ENCODE measurements at places on chromosomes 7 and 10.

- no peak for DNase-seq
These were observed 26.8 kb downstream of the PROSER2 start for GRCh38 chr10:11849911-11850310.

GRCh38 chr10:77641788-77642397, 4.3 kb upstream of the KCNMA1 start:
- peak; percentile 56 for DNase-seq

DNA sequence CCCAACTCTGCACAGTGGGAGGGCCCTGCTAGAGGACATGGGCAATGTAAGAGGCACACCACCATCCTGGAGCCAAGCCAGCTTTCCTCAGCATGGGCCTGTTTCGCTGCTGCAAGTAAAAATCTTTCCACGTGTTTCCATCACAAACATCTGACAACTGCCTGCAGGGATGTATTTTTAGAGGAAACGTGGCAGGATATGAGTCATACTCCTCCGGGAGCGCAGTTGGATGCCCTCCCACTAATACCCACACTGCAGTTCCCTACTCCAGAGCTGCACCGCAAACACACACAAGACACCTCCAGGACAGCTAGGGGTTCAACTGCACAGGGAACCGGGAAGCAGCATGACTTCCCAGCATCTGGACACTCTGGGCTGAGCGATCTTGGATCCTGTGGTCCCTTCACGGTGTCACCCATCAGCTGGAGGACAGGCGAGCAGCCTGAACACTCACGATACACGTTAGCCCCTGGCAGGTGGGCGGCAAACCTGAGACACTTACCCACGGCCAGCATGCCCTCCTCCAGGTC, 26.1 kb downstream of the PLAC9 start:
- no peak for DNase-seq

DNA sequence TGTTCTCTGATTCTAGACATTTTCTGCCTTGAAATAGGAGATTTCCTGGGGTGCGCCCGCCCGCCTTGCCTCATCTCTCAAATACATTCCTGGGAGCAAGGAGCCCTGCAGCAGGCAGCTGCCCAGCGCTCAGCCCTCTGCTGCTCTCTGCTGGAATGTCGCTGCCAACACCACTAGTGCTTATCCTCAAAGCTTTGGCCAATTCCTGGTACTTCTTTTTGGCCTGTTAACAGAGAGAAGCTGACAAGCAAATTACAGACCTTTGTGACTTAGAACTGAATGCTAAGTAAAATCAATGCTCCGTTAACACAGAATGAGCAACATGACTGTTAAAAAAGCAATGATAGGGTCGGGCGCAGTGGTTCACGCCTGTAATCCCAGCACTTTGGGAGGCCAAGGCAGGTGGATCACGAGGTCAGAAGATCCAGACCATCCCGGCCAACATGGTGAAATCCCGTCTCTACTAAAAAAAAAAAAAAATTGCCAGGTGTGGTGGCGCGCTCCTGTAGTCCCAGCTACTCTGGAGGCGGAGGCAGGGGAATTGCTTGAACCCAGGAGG, 41.9 kb upstream of the SYPL1 start:
- DNase-seq, result peak; percentile 73

- no peak for DNase-seq
These were observed 7.5 kb downstream of the SNX13 start for GRCh38 chr7:17932770-17933169.

DNA sequence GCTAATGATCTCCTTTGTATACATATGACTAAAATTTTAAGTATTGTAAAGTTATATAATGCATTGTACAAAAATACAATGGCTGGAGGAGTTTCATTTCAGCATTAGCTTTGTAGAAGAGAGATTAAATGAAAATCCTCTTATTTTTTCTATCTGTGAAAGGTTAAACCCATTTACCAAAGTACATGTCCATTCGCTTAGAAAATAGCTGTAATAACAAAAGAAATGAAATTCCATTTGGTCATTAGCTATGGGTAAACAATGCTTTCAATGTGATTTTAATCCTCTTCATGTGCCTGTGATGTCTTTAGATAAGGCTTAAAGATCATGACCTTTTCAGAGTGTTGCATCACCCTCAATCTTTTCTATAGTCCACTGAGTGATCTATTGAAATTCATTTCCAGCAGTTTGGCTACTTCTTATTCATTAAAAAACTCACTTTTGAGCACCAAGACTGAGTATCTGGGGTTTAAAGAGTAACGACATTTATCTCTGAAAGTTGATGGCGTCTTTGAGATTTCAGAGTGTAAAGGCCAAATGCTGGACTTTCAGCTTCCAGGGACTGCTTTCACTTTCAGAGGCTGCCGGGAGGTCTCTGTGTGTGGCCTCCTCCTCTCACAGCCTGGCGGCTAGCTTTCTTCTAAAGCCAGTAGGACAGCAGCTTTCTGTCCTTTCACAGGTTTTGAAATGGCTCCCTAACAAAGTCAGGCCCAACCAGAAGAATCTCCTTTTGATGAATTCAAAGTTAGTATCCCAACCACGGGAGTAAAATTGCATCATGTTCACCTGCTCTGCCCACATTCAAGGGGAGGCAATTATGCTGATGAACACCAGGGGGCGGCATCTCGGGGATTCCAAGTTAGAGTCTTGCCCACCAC, 701.4 kb upstream of the COBL start:
- DNase-seq, result no peak

DNA sequence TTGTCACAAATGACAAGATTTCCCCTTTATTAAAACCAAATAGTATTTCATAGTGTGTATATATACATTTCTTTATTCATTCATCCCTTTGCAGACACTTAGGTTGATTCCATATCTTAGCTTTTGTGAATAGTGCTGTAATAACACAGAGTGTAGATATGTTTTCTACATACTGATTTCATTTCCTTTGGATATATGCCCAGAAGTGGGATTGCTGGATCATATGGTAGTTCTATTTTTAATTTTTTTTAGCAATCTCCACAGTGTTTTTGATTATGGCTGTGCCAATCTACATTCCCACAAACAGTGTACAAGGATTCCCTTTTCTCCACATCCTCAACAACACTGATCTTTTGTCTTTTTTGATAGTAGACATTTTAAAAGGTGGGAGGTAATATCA, 46.4 kb downstream of the CSTF2T start:
- no peak for DNase-seq

GRCh38 chr7:34277016-34277802, 371.9 kb downstream of the BMPER start:
- DNase-seq, result no peak

DNA sequence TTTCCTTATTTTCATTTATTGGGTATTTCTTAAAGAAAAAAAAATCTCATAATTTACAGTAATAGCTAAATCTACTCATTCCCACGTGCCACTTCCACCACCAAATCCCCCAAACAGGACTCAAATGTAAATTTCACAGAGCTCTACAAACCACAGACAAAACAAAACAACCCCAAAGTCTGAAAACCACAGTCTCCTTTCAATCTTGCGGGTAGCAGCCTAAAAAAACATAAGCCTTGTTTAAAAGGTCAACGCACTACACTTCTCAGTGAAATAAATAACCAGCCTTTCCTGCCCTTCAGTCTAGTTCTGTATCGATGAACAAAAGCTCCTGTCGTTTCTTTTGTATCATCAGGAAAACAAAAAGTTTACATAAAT, 121.8 kb upstream of the AFAP1L2 start:
- DNase-seq, result peak; percentile 67
